HTR-8/SVneo (cell line): ENCODE measurements at places on chromosomes 3 and 15.

GRCh38 chr15:48641416-48641815, 4.1 kb downstream of the FBN1 start:
- no peak for DNase-seq

- no peak for DNase-seq
These were observed 26.3 kb downstream of the CHST2 start for GRCh38 chr3:143145906-143146305.

DNA sequence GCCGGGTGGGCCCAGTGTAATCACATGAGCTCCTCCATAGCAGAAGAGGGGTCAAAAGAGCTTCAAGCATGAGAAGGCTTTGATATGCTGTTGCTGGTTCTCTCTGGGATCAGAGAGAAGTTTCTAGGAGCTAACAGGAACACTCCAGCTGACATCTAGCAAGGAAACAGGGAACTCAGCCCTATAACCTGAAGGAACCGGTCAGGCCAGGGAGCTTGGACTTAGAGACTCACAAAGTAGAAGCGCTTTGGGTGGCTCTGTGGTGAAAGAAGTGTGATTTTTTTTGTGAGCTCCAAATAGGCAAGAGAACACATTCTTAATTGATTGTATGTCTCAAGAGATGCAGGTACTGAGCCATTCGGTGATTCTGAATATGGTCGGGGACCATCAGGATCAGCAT, 26.2 kb upstream of the EPHB1 start:
- DNase-seq, result no peak

DNA sequence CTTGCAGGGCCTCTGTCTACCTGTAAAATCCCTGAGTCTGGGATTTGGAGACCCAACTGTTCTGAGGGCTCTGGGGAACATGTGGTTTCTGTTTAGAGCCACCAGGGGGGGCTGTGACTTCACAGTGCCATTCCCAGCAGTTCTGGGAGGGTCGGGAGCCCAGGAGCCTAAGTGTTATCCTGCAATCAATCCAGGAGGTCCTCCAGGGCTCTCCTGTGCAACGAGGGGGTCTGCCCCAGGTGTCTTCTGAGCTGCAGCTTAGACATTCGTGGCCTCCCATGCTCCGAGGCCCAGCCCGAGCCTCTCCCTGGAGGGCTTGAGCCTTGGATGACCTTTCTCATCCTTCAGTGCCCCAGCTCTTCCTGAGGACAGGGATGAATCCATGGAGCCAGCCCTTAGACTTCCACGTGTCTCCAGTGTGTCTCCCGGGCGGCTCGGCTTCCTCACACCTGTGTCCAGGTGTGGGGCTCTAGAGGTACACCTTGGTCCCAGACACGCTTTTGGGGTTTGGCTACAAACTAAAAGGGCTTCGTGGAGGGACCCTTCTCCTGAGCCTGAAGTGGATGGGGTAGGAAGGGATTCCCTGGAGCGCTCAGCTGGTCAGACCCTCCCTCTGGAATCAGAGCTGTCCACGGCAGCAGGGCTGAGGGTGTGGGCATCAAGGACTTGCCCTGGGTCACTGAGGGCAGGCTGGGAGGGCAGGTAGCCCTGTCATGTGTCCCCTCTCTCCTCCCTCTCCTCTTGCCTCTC, 20.3 kb upstream of the ABTB1 start:
- DNase-seq, result peak; percentile 76

- no peak for DNase-seq
These were observed 280.0 kb upstream of the P2RY1 start for GRCh38 chr3:152554980-152555379.

DNA sequence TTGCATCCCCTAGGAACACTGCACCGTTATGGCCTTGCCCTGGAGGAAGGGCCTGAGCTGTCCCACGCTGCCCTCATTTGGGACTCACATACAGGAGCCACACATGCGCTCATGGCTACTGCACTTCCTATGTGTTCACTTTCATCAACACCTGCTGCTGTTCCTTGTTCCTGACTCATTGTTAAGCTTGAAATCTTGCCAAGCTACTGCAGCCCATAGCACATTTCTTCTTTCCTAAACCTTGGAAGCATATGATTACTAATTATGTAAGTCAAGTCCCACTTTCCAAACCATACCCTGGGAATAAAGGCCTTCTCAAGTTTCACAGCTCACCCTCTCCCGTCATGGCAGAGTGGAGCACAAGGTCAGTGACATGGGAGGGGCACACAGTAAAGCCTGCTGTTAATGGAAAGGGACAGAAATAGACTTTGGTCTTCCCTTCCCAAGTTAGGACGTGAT, 307.9 kb downstream of the CLSTN2 start:
- no peak for DNase-seq

DNA sequence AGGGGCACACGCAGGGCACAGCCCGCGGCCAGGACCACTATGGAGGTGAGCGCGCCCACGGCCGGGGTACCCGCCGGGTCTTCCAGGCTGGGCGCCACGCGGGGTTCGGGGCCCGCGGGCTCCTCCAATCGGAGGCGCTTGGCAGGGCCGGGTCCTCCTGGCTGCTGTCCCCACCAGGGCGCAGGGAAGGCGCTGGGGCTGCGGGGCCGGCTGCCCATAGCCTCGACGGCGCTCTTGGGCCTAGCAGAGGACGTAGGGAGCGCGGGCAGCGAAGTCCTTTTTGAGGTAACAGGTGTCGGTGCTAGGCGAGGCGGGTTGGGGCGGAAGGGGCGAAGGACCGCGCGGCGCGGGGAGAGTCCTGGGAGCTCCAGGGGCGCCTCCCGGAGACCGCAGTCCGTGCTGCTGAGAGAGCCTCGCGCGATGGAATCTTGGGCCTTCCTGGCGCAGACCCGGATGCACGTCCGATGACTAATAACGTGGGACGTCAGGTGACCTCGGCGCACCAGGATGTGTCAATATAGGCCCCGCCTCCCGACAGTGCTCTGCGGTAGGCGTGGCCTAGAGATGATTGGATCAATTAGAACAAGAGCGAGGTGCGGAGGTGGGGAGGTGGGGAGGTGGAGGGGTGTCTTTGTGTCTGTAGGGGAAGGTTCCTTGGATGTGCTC, at the start of gene PRR23A:
PRR23A (minus strand) TSS at position 218 of the 666 bp plus-strand sequence; CDS start at position 218, 0 bp downstream.
- no peak for DNase-seq

DNA sequence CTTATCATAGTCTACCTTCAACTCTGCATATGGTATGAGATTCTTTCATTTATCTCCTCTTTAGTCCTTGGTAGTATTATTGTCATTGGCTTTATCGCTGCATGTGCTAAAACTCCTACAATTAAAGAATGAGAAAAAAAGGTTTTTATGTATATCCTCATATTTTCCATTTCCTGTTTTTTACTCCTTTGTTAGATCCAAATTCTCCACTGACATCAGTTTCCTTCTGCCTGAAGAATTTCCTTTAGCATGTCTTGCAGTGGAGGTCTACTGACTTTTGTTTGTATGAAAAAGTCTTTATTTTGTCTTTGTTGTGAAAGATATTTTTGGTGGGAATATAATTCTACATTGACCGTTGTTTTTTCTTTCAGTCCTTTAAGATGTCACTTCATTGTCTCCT, 81.0 kb upstream of the TNIK start:
- no peak for DNase-seq

GRCh38 chr3:195105389-195105788, 165.6 kb downstream of the XXYLT1 start:
- DNase-seq, result no peak

GRCh38 chr3:195168009-195168762, 102.8 kb downstream of the XXYLT1 start:
- no peak for DNase-seq

- DNase-seq, result no peak
These were observed 9.7 kb upstream of the ARHGEF26 start for GRCh38 chr3:154111365-154111935.

- no peak for DNase-seq
These were observed 26.6 kb downstream of the RFT1 start for GRCh38 chr3:53103397-53104296.

DNA sequence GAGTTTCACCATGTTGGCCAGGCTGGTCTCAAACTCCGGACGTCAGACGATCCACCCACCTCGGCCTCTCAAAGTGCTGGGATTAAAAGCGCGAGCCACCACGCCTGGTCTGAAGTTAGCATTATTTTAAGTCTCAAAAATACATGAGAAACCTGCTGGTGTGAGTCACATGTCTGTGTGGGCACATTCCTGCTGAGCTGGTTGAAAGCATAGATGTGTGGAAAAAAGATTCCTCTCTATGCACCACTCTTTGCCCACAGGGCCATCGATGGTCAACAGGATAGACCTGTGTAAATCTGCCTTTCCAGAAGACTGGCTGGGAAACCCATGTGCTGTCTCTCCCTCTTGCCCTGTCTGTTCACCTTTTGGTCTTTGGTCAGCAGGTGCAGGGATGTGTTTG, 63.5 kb downstream of the CHRD start:
- DNase-seq, result no peak

DNA sequence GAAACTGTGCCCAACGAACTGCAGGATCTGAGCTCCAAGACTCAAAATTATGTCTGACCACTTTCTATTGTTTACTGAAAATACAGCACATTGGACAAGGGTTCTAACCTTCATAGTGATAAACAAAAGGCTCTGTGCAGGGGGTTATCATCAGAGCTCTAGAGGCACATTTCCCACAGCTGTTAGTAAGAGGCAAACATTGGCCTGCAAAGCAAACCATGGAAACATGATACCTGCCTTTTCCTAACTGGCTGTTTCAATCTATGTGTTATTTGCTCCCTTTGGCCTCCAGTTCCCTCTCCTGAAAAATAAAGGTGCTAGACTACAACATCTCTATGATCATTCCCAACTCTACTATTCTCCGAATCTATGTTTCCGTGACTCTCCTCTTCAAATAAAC, 159.7 kb upstream of the ARHGEF26 start:
- DNase-seq, result no peak

DNA sequence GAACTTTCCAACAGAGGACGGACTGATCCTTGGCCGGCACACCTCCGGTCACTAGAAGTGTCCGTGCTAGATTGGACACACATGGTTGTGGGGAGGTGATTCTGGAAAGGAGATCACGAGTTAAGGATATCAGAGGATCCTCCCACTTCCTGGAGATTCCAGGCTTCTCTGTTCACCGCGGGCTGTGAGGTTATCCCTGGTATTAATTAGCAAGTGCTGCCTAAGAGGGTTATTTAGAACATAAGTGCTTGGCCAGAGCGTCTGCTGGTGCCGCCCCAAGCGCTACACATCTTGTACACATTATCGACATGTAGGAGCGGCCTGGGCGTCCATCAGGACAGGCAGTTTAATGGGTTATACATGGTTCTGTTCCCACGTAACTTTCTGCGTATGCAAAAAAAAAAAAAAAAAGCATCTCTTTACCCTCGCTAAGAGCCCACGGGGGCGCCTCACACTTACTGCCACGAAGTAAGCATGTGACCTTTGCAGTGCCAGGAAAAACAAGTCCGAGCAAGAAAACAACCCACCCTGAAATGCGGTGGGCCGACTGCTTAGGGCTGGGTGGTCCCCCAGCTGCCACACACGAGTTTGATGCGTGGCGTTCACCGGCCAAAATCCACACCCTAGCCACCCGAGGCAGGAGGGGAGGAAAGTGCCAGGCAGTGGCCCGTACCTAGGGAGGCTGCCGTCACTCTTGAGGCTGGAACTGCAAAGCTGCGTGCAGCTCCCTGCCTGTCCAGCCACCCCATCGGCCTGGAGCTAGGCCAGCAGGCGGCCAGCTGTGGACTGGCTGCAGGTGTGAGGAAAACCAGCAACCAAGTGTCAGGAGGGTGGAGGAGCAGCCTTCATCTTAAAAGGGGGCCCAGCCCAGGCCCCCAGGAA, 78.0 kb downstream of the CPN2 start:
- DNase-seq, result no peak

DNA sequence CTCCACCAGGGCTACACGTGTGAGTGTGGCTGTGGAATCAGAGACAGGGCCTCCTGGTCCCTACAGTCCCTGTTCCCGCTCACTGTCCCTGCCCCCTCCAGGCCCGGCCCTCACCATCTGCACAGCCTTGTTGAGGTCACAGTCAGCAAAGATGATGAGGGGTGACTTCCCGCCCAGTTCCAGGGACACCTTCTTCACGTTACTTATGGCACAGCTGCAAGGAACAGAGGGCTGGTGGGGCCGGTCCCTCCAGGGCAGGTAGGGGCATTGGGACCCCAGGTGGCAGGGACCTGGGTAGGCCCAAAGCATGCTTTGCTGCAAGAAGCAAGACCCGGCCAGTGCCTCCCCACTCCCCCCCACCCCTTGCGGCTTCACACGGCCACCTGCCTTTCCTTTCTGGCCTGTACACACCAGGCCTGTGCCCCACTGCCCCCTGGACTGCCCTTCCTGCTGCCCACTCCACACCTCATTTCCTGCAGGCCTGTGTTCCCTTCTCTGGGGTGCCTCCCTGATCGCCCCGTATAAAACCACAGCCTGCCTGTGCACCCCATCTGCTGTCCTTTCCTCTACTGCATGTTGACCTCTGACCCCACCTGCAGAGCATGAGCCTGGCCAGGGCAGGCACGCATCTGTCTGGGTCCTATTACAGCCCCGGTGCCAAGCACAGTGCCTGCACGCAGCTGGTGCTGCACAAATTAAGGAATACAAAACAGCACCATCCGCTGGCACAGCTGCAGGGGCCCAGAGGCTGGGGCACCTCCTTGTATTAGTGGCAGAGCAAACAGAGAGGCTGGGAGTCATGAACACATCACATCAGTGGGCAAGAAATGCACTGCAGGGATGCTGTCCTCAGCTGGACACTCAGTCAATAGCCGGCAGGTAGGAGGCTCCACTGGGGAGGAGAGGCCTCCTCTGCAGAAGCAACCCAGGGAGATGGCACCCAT, 30.8 kb upstream of the SLC41A3 start:
- DNase-seq, result no peak

- no peak for DNase-seq
These were observed 201.2 kb downstream of the GOLGA6L6 start for GRCh38 chr15:20340331-20340811.

DNA sequence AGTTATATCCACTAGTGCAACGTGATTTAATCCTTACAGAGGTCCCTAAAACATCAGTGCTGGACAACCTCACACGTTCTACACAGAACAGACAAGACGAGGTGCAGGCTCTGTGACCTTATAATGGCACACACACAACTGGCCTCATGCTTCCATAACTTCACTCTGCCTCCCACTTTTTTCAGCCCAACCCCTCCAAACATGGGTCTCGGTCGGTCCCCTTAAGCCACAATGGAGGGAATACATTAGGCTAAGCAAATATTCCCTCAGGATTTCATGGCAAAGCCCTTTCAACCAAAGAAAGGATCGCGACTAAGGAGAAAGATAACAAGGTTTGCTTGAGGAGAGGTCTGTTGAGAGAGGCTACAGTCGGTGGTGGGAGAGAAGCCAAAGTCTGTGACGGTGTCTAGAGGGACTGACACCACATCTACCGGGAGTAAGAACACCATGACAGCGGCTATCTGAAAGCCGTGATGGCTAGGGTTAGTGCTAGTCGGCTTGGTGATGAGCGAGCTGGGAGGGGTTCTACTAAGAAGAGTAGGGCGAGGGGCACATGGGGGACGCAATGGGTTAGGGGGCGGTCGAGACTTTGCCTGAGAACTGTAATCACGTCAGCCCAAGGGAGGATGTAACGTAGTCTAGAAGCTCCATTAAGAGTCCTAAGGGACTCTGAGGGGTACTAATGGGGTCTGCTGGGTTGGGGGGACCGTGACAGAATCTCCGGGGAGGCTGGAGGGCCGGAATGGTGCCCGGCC, 1.0 kb downstream of the MYO9A start:
- DNase-seq, result peak; percentile 35

DNA sequence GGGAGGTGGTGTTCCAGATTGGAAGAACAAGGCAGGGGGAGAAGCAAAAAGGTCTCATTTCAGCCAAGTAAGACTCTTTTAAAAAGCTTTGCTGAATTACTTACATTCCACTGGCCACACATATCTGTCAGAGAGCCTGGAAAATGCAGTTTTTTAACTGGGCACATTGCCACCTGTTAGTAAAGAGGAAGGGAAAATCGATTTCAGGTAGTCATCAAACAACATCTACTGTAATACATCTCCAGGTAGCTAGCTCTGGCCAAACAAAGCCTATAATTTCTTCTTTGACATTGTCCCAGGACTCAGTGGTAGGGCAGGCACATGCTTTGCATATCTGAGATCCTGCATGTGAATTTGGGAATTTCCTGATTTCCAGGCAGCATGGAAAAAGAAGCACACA, 480.7 kb upstream of the SUCLG2 start:
- DNase-seq, result no peak
